ENCODE measurements at places on chromosomes 4 and X.

DNA sequence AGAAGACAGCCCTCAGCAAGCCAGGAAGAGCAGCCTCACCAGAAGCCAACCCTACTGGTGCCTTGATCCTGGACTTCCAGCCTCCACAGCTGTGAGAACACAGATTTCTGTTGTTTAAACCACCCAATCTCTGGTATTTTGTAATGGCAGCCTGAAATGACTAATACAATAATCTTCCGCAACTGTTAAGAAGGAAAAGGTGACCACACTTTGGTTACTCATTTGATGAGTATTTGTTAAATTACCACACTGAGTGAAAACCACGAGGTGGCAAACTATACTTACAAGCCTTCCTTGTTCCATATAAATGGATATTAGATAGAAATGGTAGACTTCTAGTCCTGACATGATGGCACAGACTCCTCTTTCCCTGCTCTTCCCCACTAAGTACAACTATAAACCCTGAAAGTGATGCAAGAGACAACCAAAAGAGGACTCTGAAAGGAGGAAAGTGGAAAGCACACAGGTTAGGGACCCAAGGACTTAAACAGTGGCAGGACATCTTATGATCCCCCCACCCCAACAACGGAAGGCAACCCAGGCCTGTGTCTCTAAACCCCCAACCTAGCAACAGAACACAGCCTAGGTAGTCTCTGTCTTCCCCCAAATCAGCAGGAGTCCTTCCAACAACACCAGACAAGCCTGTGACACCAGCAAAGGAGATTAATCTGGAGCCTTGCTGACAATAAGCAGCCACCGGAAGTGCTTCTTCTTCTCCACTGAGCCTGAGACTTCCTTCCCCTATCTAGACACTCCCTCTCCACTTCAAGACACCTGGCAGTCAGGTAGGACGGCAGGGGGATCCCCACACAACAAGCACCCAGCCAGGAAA is 12.3 kb downstream of the ZNF182 start:
- no peak for DNase-seq

DNA sequence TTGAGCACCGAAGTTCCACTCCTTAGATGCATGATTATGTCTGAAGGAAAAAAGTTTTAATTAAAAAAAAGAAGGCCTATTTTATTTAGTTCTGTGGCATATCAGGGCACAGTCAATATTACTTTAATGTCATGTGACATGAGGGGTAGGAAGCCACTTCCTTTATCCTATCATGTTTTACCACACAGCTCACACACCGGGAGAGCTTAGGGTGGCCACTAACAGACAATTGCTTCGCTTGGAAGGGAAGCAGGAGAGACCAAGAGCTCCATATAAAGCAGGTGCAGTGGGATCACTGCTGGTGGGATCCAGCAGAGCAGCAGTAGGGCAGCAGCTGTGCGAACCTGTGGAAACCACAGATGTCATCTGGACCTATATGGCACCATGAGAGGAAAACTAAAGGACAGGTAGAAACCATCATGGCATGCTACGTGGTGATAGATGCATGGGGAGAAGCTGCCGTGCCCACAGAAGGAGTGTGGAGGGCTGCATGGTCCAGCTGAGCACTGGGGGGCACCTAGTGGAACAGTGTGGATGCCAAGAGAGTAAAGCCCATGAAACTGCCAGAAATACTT is 52.0 kb downstream of the DTHD1 start:
- no peak for DNase-seq

DNA sequence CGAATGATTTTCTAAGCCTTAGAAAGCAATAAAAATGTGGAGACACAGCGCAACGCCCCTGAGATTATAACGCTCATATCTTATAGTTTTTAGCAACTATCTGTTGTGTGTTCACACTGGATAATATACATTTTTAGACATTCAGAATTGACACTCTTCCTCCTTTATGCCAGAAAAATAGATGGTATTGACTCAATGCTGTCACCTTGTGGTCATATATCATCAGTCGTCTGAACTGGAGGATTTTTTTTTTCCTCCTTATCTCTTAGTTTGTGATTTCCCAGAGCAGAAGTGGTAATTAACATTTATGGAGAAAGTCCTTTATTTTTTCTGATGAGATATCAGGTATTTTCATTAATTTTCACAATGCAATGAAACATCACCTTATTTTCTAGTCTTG is 759.6 kb downstream of the RAB28 start:
- DNase-seq, result no peak

DNA sequence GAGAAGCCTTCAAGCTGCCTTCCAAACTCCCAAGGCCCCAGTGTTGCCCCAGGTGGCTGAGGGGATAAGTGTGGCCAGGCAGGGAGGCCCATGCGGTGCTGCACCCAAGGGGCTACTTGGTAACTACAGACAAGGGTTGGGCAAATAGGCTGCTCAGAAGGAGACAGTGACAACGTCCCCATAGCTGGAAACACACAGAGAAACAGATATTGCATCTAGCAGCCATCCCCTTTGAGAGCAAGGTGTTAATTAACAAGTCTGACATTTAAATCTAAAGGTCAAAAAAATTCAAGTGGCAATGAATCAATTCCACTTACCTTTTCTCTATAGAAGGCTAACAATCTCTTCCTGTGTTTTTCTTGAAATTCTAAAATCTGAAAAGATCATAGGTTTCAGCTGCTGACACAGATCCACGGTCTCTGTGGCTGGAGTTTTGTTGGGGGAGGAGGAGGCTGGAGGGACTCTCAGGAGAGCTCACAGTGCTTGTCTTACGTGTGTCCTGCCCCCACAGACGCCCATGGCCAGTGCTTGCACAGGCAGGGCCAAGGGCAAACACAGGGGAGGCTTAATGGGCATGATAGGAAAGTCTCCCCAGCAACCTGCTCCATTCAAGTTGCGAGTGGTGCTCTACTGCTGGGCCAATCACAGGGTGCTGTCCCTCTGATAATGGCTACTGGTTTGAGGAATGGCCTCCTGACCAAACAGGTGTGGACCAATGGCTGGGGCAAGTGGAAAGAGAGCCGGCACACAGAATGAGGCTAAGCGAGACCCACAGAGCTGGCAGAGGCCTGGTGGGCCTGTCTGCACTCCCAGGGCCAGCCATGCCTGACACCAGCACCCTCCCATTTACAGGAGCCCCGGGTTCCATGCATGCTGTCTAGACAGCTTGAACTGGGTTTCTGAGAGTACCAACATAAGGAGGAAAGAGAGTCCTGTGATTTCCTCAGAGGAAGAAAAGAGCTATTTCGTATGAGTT is 22.6 kb downstream of the RNF212 start:
- DNase-seq, result no peak

GRCh38 chrX:102930990-102931756 is 5.9 kb upstream of the RAB40AL start:
- DNase-seq, result no peak

- no peak for DNase-seq
These were observed 407.3 kb upstream of the SLIT2 start for GRCh38 chr4:19844446-19844845.

- no peak for DNase-seq
These were observed 74.6 kb upstream of the STOX2 start for GRCh38 chr4:183830438-183830985.

GRCh38 chr4:71006203-71006907 is 12.9 kb downstream of the DCK start:
- no peak for DNase-seq

GRCh38 chr4:14345356-14345775 is 656.9 kb upstream of the CPEB2 start:
- no peak for DNase-seq

- DNase-seq, result no peak
These were observed 267.3 kb downstream of the BCOR start for GRCh38 chrX:39830414-39830813.

GRCh38 chrX:11555759-11556158 is 110.0 kb downstream of the ARHGAP6 start:
- DNase-seq, result no peak

GRCh38 chr4:83625821-83626220 is 89.9 kb downstream of the GPAT3 start:
- no peak for DNase-seq

DNA sequence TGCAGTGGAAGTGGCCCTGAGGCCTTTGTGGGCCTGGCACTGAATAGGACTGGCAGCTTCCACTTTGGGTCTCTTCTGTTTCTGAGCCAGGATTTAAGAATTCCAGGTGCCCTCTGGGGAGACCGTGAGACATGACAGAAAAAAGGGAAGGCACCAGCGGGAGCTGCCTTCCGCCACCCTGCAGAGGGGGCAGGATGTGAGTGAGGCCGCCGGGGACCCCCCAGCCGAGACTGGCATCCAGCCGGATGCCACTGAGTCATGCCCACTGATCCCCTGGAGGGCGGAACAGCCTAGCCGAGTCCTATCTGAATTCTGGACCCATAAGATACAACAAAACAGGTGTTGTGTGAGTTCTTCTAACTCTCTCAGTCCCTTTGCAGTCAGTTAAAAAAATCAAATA is 41.3 kb downstream of the C4orf50 start:
- no peak for DNase-seq

DNA sequence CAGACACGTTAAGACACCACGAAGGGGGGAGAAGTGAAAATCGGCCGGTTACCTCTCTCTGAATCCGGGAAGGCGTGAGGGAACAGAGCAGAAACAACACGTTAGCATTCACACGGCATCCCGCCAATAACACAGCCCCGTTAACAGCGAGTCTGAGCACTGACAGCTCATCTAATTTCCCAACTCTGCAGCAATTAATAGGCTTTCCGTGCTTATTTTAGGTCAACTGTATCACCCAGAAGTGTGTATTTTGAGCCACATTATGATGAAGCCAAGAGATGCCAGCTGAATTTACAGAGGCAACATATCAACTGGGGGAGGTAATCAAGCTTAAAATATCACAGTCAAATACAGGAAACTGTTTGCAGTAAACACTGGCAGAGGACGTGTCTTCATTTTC is 92.6 kb downstream of the NSUN7 start:
- DNase-seq, result no peak

GRCh38 chr4:156765277-156765676 is 206.3 kb downstream of the PDGFC start:
- no peak for DNase-seq

DNA sequence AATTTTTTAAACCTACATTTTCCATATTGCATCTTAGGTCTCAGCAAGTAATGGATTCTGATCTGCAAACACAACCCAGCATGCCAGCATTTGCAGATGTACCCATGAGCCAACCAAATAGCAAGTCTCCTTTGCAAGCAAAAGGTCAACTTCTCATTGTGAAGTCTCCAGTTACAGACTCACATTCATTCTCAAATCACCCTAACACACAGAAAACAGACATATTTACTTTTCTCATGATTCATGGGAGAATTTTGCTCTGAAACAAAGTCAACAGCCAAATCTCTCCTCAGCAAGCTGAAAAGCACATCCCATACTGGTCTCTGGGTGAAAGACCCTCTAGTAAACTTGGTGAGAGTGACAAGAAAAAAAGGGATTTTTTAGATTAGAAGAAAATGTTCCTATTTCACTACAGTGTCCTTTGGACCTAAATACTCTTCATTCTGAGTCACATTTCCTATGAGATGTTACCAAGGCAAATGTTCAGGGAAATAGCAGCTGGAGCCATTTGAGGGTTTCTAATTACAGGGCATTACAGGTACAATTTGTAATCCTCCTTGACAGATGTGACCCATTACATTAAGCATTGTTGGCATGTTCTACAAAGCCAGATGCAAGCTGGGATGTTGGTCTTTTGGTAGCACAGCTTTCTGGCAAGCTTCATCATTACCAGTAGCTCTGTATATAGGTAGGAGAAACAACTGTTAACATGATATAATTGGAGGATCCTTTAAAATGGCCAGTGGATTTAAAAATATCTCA is 383.3 kb downstream of the SMARCA1 start:
- no peak for DNase-seq

- no peak for DNase-seq
These were observed 25.4 kb downstream of the SUV39H1 start for GRCh38 chrX:48721916-48722315.

- DNase-seq, result no peak
These were observed 550.5 kb downstream of the PDHA2 start for GRCh38 chr4:96390404-96390803.

DNA sequence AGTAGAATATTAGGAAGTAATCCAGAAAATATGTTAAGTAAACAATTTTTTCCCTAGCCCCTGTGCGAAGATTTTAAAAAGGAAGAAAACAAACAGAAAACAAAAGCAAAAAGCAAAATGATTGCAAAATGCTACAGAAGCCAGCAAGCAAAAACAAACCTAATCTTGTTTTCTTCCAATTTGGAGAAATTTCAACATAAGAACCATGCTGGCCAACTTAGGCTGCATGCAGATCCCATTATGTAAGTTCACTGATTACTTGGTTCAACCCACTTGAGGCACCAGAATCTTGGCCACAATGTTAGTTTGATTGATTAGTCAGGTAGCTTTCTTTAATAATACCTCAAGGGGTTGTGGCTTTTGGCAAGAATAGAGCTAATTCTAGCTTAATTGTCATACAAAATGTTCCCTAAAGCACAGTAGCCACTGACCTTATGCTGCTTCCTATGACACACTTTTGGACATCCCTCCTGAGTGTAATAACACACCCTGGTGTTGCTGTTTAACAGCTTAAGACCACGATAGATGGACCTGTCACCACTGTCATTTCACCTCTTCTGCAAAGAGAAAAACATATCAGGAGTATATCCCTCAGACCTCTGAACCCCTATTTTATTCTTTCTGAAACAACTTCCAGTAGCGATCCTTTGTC is 2342.1 kb downstream of the PCDH7 start:
- no peak for DNase-seq

DNA sequence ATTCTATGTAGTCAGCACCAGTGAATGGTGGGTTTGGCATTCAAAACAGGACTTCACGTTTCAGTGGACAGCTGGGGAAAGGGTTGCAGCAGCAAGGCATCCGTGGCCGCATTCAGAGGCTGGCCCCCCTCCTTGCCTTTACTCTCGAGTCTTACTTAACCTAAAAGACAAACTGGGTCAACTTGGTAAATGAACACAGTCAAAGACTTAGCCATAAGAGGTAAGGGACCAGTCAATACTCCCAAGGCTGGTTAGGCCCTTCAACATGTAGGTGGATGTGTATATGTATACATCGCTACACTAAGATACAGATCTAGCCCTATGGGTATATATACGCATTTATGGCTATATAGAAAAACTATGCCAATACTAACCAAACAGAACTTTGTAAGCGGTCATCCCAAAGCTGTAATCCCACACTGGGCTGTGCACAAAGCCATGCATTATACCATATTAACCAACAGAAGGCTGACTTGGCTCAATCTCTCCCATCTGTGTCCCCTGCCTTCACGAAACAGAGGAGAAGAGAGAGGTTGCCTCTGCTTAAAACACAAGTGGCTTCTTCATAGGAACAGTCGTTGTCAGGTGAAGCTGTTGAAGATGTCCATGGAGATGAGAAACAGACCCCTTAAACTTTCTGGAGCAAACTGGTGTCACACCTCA is 61.9 kb downstream of the TSC22D3 start:
- DNase-seq, result no peak

DNA sequence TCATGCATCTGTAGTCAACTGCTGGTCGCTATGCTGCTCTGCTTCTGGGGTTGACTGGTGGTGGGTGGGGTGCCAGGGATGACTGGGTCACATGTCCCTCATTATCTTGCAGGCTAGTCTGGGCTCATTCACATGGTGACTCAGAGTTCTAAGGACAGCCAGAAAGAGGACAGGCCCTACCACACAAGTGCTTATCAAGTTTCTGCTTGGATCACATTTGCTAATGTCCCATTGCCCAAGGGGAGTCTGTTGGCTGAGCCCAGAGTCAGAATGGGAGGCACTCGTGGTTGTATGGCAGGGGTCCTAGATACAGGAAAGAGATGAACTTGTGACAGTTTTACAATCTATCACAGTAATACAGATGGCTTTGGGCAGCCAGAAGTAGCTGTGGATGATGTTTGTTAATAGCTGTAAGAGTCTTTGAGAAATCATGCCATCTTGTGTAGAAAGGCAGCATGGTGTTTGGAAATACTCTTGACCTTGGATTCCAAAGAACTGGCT is 221.3 kb downstream of the GPAT3 start:
- no peak for DNase-seq
